Foreskin fibroblast (primary cell): ENCODE measurements at places on chromosomes 11 and 22.
A peak's percentile ranks its signal among the peaks of the same experiment; 100 is the strongest.

GRCh38 chr11:83335446-83336070 lies 49.4 kb upstream of the CCDC90B start:
- no peak for DNase-seq

- DNase-seq = peak; percentile 21
These were observed 1.0 kb downstream of the RIC3 start for GRCh38 chr11:8167796-8168195.

GRCh38 chr11:38547462-38547861 lies 1949.4 kb upstream of the RAG2 start:
- DNase-seq = no peak

DNA sequence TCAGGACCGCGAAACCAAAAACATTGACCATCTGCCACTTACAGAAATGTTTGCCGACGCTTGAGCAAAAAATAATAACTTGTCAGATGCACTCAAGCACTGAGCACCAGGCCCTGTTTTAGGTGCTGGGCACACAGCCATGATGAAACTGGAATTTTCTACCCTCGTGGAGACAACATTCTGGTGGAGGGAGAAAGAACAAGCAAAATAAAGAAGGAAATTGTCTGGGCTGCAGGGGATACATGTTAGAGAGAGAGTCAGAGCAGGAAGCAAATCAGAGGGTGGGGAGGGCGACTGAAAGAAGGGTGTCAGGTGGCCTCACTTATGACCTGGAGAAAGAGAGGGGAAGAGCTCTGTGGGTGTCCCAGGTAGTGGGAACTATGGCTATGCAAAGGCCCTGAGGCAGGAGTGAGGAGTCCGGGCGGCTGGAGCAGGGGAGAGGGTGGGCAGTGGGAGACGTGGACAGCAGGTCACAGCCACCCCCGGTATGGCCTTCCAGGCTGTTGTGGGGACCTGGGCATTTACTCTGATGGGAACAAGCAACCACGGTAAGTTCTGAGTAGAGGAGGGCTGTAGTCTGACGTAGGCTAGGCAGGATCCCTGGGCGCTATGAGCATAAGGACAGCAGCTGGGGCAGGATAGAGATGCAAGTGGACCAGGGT lies 78.8 kb downstream of the MYEOV start:
- DNase-seq = no peak

DNA sequence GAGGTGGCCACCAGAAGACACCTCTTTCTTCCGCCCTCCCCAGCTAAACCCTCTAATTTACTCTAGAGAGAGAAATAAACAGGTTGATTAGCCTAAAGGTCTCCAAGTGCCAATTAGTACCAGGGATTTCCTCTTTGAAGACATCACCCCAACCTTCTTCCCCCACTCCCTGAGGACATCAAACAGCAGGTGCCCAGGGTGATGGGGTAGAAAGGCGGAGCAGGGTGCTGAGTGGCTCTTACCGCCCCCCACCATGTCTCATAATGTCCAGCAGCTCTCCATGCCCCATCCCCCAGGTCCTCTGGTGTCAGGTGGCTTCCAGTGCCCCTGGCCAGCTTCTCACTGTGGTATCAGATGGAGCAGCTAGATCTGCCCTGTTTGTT lies 5.3 kb upstream of the GNAZ start:
- no peak for DNase-seq

- DNase-seq = peak; percentile 39
These were observed 9.4 kb downstream of the DGCR8 start for GRCh38 chr22:20089226-20089976.

- peak; percentile 87 for DNase-seq
These were observed at the start of gene RHOG for GRCh38 chr11:3840870-3841425. Gene RHOG (minus strand): TSS chr11:3840959. CDS start chr11:3828138, 12,821 bp downstream.

GRCh38 chr22:46065691-46066454 lies 84.5 kb upstream of the PPARA start:
- no peak for DNase-seq

DNA sequence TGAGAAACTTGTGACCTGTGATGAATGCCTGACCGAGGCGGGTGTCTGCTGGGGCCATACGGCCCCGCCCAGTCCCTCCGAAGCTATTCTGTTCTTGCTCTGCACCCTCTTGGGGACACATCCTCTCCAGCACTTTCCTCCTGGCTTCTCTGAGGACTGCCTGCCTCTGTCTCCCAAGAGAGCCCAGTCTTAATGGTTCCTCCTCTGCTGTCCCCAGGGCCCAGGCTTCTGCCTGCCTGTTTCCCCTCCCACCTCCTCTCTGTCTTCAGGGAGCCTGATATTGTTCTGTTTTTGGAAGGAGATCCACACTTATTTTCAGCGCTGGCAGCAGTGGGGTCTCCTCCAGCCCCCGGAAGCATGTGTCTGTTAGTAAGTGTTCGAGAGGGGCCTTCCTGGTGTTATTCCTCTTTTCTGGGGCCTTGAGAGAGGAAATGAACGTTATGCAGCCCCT lies 18.7 kb downstream of the SYNGR1 start:
- DNase-seq = no peak

DNA sequence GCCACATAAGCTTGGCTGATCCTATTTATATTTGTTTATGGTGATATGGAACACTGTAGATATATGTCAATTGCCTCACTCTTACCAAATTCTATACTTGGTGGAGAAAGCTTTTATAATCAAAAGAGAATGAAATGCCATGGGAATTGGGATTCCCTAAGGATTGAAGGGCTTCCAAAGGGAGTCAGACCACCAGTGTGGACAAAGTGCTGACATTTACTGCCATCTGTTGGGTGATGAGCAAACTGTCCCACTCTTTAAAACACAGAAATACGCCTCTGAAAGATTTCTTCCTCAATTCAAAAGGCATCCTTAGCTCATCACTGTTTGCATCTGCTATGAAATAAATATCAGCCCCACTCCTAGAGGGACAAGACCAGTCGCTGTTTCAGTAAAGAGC lies 7.1 kb downstream of the SLC1A2 start:
- no peak for DNase-seq

GRCh38 chr11:108027057-108027456 lies 18.4 kb downstream of the CUL5 start:
- no peak for DNase-seq

GRCh38 chr11:107384144-107384852 lies 73.3 kb downstream of the CWF19L2 start:
- DNase-seq = no peak

DNA sequence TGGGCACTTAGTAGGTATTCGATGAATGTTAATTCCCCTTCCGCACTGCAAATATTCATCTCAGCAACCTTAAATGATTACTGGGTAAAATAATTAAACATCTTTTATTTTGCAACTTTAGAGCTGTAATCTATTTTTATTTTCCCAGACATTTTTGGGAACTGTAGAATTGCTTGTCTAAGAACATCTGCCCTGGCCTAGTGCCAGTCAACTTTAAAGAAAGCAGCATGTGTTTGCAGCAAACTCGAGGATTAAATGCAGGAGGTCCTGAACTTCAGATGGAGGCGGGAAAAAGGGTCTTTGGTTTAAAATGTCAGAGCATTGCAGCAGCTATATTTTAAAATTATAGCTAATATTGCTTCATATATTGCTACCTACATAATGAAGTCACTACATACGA lies 190.0 kb downstream of the PGR start:
- no peak for DNase-seq

GRCh38 chr22:45553351-45554039 lies 50.8 kb downstream of the FBLN1 start:
- peak; percentile 82 for DNase-seq

DNA sequence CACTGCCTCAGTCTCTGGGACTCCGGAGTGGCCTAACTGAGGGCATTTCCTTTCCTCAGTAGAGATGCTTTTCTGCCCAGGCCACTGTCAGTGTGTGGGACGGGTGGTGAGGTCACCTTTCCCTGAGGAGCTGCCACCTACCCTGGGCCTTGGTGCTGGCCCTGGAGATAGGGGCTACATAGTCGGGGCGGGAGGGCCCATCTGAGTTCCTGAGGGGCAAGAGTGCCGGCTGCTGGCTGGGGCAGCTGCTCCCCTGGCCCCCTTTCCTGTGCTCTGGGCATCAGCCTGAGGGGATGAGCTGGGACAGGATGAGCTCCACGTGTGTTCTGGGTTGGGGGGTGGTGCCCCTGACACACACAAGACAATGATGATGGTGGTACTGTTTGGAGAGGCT lies 5.4 kb downstream of the KCNC1 start:
- no peak for DNase-seq

DNA sequence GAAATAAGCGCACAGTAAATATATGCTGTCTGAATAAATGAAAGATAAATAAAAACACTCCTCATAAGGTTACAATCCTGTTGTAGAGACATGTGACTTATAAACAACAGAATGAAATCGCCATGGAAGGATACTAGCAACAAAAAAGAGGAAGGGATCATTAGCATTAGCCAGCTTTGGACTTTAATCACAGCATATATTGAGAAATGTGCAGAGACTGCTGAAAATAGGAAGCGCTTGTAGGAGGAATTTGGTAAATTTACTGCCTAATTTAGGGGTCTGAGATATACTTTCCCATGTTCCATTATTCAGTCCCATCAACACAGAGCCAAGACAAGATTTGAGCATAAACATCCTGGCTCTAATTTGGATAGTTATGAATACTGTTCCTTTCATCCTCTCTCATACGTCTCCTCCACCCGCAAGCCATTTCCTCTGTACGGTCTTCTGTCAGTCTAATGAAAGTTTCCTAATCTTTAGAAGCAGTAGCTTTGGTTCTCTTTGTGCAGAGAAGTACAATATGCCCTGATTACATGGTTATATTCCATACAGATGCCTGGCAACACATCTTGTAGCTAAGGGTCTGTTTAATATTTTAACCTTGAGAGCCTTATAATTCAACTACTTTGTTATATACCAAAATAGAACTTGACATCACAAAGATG lies 37.1 kb upstream of the AKIP1 start:
- no peak for DNase-seq

DNA sequence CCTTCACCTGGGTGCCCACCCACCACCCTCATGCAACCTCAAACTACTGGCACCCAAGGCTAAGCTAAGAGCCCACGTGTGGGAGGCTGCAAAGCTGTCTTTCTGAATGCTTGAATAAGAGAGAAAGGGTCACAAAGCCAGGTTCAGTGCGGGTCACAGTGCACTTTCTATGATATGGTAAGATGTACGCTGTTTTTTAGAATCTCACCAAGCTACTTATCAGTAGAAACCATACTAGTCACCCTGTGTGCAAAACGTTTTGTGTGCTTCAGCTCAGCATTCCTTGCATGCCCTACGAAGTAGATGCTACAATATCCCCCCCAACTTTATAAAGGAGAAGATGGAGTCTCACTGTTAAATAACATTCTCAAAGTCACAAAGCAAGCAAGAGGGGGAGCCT lies 14.9 kb downstream of the P2RX3 start:
- no peak for DNase-seq

DNA sequence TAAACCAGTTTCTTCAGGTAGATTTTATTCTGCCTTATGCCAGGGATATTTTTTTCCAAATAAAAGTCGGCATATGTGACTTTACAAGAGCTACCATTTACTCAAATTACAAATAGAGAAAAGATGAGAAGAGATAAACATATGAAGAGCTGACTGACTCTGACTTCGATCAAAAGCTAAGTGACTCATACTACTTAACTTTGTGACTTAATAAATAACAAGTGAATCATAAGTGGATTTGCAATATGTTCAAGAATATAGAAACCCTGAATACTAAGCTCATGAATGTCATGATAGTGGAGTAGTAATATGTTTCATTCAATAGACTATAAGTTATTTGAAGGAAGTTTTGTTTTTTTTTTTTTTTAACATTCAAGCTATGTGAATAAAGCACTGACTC lies 130.5 kb upstream of the ANO3 start:
- DNase-seq = peak; percentile 62

- DNase-seq = no peak
These were observed 103.5 kb downstream of the ARHGAP8 start for GRCh38 chr22:44855855-44856254.

GRCh38 chr11:86760577-86760976 lies 39.8 kb upstream of the PRSS23 start:
- DNase-seq = no peak

GRCh38 chr11:118870396-118871343 lies 13.0 kb upstream of the CXCR5 start:
- DNase-seq = peak; percentile 58

DNA sequence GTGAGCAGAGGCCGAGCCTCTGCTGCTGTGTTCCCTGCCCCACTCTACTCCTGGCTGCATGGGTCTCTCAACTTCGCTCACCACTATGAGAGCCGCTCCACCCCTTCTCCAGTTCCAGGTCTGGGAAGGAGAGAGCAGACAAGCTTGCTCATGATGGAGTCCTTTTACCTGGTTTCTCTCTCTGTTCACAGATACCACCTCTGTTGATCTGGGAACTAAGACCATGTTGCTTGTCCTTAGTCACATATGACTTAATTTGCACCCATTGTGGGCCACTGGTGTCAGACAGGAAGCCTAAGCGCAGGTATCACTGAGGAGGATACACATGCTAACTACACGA lies 26.8 kb downstream of the MCM5 start:
- DNase-seq = no peak

DNA sequence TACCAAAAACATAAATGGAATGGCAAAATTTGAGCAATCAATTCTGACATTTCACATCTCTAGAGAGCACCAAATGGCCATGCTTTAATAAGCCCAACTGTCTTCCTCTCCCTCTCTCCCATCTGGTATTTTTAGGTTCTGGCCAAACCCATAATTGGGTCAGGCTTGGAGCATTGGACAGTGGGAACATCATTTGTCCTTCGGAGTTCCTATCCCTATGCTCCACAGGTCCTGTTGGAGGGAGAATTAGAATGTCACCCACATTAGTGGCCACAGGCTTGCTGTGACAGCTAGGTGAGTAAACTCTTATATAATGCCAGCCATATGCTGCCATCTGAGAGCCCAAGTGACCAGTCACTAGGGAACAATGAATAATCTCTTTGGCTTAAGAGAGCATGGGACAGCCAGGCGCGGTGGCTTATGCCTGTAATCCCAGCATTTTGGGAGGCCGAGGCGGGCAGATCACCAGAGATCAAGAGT lies 251.0 kb upstream of the CCDC90B start:
- no peak for DNase-seq

DNA sequence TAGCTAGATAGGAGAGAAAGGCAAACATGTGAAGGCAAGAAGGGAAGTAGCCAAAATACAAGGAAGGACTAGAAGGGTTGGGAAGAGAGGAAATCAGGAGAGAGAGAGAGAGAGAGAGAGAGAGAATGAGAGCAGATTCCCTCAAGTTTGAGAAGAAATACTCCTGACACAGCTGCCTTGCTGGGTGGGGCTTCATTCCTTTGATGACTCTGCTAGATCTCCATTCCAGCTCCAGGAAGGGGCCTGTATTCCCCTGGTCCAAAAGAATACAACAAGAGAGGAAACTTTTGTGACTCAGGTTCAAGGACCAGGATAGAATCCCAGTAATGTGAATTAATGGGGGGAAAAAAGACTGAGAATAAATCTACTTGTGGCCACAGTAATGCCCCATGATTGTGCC lies 62.9 kb upstream of the SPON1 start:
- no peak for DNase-seq

DNA sequence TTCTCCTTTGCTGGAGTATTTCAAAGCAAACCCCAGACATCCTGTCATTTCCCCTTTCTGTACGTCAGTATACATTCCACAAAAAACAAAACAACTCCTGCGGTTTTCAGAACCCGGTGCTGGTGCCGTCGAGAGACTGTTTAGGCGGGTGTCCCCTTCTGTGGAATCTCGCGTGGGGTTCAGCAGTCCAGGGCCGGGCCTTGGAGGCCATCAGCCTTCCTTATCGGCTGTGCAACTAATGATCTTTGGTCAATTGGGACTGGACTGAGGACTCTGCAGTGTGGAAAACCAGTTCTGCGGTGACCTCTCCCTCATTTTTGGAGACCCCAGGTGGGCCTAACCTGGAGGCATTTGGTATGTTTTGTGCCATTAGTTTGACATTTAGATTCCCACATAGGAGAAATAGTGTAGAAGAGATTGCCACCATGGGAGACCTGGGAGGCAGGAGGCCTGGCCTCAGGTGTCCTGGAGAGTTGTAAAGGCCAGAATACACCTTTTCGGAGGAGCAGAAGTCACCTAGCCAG lies 84.4 kb downstream of the TBC1D22A start:
- no peak for DNase-seq
